ENCODE measurements at places on chromosomes 3 and 15. TPM values are rescaled to one million over a fixed set of nuclear protein-coding genes. Genes with fewer than 3 reads are reported as not detected.
A peak's percentile ranks its signal among the peaks of the same experiment; 100 is the strongest.

- H3K36me3 ChIP-seq, result no peaks in the 10 kb centered on the region
- peaks cover 21% of the 10 kb centered on the region for H3K4me1 ChIP-seq
Measured at GRCh38 chr15:66619152-66619903, 53.5 kb upstream of the LCTL start.

GRCh38 chr3:189001559-189001958, 170.2 kb upstream of the TPRG1 start:
- H3K27me3 ChIP-seq, result no peaks in the 10 kb centered on the region
- no peaks in the 10 kb centered on the region for H3K4me1 ChIP-seq
- peak; percentile 78 for DNase-seq
- H3K36me3 ChIP-seq, result no peaks in the 10 kb centered on the region
- H3K4me3 ChIP-seq, result no peak overlapping the region

- peaks cover 45% of the 10 kb centered on the region for H3K4me1 ChIP-seq
- no peaks in the 10 kb centered on the region for H3K36me3 ChIP-seq
- H3K27me3 ChIP-seq, result no peaks in the 10 kb centered on the region
- H3K27ac ChIP-seq, result no peak overlapping the region
- no peak overlapping the region for H3K4me3 ChIP-seq
Measured at GRCh38 chr15:99126131-99126588, 21.3 kb downstream of the SYNM start.

GRCh38 chr15:56524915-56525314, 60.0 kb upstream of the MNS1 start:
- H3K27ac ChIP-seq, result no peak overlapping the region
- no peaks in the 10 kb centered on the region for H3K4me1 ChIP-seq
- no peaks in the 10 kb centered on the region for H3K27me3 ChIP-seq
- H3K4me3 ChIP-seq, result no peak overlapping the region
- DNase-seq, result peak; percentile 64

- no peak for DNase-seq
- H3K27ac ChIP-seq, result no peak overlapping the region
- peaks cover 6% of the 10 kb centered on the region for H3K36me3 ChIP-seq
- H3K27me3 ChIP-seq, result no peaks in the 10 kb centered on the region
- peaks cover 13% of the 10 kb centered on the region for H3K4me1 ChIP-seq
Measured at GRCh38 chr15:68374168-68374745, 57.7 kb downstream of the ITGA11 start.

DNA sequence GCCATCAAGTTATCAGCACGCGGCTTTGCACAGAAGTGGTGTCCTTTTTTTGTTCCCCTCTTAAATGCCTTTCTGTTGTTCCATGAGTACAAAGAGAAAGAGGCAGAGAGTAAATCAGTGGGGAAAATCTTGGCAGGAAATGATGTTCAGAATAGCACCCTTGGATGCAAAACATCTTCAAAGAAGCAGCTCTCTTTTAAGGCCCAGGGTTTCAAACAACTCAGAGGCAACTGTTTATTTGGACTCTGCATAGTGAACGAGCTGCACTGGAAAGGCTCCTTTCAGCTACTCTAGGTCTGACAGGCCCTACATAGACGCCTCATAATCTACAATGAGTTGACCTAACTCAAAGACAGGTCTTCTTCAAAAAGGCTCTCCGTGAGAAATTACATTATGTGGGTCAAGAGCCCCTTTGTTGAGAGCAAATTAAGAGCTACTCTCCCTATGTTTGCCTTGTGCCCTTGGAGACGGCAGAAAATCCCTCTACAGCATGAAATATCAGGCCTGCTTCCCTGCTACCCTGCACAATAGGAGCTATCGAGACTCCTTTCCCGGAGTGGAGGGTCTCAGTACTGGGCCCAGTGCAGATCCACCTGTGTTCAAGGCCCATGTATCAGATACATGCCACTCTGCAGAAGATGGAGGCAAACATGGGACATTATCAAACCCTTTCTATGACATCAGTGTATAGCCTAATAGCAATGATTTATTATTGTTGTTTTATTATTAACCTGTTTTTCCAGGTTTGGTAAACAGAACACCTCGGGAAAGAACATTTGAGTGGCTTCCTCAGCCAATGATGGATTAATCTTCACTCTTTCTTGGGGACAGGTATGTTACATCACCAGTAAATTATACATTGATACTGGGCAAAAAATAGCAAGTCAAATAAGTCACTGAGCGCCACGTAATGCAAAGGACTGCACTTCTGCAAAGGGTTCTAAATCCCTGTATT, 53.1 kb downstream of the HEG1 start:
- H3K36me3 ChIP-seq, result peaks cover 65% of the 10 kb centered on the region
- H3K4me1 ChIP-seq, result peaks cover 12% of the 10 kb centered on the region
- no peak overlapping the region for H3K4me3 ChIP-seq

DNA sequence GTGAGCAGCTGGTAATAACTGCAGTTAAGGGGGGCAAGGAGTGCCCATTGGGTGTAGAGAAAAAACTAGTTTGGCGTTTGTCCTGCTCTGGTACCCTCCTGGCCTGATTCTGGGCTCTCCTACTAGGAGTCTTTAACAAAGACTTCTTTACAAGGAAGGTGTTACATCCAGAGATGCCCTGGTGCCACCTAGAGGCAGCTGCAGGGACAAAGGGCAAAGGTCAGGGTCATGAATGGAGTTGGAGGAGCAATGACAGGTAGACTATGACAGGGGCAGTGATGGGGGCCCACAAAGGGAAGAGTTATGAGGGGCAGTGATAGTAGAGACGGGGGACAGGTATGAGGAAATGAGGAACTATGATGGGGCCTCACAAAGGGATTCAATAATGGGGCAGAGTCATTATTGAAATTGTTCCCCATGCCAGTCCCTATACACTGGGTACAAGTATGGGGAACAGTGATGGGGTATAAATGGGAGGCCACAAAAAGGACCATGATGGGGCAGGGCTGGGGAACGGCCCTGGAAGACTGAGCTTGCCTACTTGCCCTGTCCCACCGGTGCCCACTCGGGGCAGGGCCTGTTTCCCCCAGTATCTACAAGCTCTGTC, 7.9 kb downstream of the CCDC71 start:
- H3K4me1 ChIP-seq, result no peaks in the 10 kb centered on the region
- H3K36me3 ChIP-seq, result no peaks in the 10 kb centered on the region
- H3K27ac ChIP-seq, result no peak overlapping the region

DNA sequence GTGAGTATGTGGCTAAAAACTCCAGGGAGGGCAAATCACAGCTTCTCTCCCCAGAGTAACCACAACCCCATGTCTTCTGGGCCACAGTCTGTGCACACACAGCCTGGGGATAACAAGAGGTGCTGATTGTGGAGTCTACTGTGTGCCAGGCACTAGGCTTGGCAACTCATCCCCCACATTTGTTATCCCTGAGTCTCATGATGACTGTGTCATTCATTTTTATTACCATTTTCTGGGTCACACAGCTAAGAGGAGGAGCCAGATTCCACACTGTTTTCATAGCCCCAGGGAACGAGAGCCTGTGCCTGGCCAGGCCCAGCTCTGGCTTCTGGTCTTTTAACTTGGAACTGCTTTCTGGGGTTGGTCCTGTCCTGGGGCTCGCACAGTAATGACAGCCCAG, 34.5 kb downstream of the ESYT3 start:
- H3K36me3 ChIP-seq, result no peaks in the 10 kb centered on the region
- H3K27ac ChIP-seq, result no peak overlapping the region
- H3K4me1 ChIP-seq, result no peaks in the 10 kb centered on the region
- H3K4me3 ChIP-seq, result no peak overlapping the region
- H3K27me3 ChIP-seq, result peaks cover 7% of the 10 kb centered on the region
- DNase-seq, result no peak

- no peaks in the 10 kb centered on the region for H3K27me3 ChIP-seq
- no peaks in the 10 kb centered on the region for H3K36me3 ChIP-seq
- H3K27ac ChIP-seq, result no peak overlapping the region
- no peak for DNase-seq
Measured at GRCh38 chr15:57302640-57303257, 73.6 kb upstream of the CGNL1 start.

DNA sequence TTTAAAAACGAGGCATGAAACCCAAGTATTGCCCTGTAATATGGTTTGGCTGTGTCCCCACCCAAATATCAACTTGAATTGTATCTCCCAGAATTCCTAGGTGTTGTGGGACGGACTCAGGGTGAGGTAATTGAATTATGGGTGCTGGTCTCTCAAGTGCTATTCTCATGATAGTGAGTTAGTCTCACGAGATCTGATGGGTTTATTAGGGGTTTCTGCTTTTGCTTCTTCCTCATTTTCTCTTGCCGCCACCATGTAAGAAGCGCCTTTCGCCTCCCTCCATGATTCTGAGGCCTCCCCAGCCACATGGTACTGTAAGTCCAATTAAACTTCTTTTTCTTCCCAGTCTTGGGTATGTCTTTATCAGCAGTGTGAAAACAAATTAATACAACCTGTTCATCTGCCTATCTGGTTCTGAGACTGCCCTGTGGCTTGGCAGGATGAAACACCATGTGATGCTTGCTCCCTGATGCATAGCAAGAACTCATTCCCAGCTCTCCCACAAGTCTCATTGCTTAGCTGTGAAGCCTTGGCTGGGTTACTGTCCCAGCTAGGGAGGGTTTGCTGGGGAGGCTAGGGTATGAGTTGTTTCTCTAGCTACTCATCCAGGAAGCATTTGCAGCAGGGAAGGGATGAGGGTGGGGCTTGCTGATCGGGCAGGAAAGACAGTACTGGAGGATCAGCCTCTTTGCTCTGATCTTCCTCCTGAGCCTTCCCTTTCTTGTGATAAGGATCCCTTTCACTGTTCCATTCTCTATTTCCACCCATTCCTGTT, 3.7 kb upstream of the SQOR start:
- H3K27me3 ChIP-seq, result peaks cover 2% of the 10 kb centered on the region
- peak overlapping the region; percentile 46 for H3K4me3 ChIP-seq
- H3K4me1 ChIP-seq, result peaks cover 25% of the 10 kb centered on the region
- DNase-seq, result peak; percentile 91
- peak overlapping the region; percentile 31 for H3K27ac ChIP-seq

- no peak overlapping the region for H3K4me3 ChIP-seq
- DNase-seq, result peak; percentile 68
- H3K27ac ChIP-seq, result no peak overlapping the region
- no peaks in the 10 kb centered on the region for H3K36me3 ChIP-seq
Measured at GRCh38 chr3:79414806-79415205, 353.0 kb downstream of the ROBO1 start.

- H3K27ac ChIP-seq, result peak overlapping the region; percentile 41
- peak; percentile 91 for DNase-seq
- H3K4me3 ChIP-seq, result no peak overlapping the region
- H3K36me3 ChIP-seq, result no peaks in the 10 kb centered on the region
- H3K4me1 ChIP-seq, result peaks cover 40% of the 10 kb centered on the region
Measured at GRCh38 chr15:29143909-29144635, 125.5 kb downstream of the NSMCE3 start.

GRCh38 chr15:29968099-29968894, 114.5 kb upstream of the GOLGA8J start:
- no peaks in the 10 kb centered on the region for H3K36me3 ChIP-seq
- peaks cover 28% of the 10 kb centered on the region for H3K27me3 ChIP-seq
- DNase-seq, result peak; percentile 15
- no peak overlapping the region for H3K27ac ChIP-seq
- H3K4me3 ChIP-seq, result peak overlapping the region; percentile 41

DNA sequence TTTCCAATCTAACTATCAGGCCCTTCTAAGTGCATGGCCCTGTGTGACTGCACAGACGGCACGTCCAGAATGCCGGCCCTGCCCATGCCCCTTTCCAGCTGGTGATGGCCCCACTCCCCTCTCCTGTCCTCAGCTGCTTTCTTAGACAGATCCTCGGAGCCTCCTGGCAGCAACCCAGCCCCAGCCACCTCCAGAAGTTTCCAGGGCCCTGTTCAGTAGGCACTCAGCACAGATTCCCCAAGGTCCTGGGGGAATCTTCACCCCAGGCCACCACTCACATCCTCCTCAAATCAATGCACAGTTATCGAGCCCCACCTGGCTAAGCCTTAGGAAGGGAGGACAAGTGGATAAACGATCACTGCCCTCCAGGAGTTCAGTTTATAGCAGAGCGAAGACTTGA, 1.4 kb upstream of the CRABP1 start:
- DNase-seq, result no peak
- H3K36me3 ChIP-seq, result no peaks in the 10 kb centered on the region
- H3K27me3 ChIP-seq, result peaks cover 65% of the 10 kb centered on the region
- H3K4me3 ChIP-seq, result no peak overlapping the region
- peaks cover 3% of the 10 kb centered on the region for H3K4me1 ChIP-seq
- H3K27ac ChIP-seq, result no peak overlapping the region

- peak; percentile 66 for DNase-seq
- no peaks in the 10 kb centered on the region for H3K36me3 ChIP-seq
- peaks cover 2% of the 10 kb centered on the region for H3K4me1 ChIP-seq
- H3K27ac ChIP-seq, result no peak overlapping the region
Measured at GRCh38 chr3:105806359-105806758, 62.5 kb downstream of the CBLB start.

- no peaks in the 10 kb centered on the region for H3K36me3 ChIP-seq
- DNase-seq, result no peak
- H3K4me3 ChIP-seq, result no peak overlapping the region
- H3K27ac ChIP-seq, result no peak overlapping the region
- no peaks in the 10 kb centered on the region for H3K4me1 ChIP-seq
Measured at GRCh38 chr3:64932666-64933342, 245.0 kb upstream of the ADAMTS9 start.

GRCh38 chr15:37080261-37080921, 20.0 kb downstream of the MEIS2 start:
- H3K36me3 ChIP-seq, result peaks cover 39% of the 10 kb centered on the region
- peaks cover 33% of the 10 kb centered on the region for H3K4me1 ChIP-seq
- no peaks in the 10 kb centered on the region for H3K27me3 ChIP-seq
- H3K4me3 ChIP-seq, result no peak overlapping the region
- H3K27ac ChIP-seq, result peak overlapping the region; percentile 11
- no peak for DNase-seq

DNA sequence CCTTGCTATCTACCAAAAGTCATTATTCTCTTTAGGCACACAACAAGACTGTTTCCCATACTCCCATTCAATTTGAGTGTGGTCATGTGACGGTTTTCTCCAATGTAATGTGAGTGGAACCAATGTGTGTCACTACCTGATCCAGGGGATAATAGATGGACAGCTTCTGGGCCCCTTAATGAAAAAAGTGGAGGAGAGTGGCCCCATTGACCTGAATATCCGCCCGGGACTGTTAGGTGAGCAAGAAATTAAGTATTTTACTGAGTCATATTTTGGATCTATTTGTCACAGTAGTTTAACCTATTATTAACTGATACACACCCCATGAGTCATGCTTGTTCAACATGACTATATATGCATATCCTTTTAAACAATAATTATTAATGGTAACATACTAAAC, 15.1 kb upstream of the ARID3B start:
- peak overlapping the region; percentile 58 for H3K27ac ChIP-seq
- H3K4me1 ChIP-seq, result peaks cover 27% of the 10 kb centered on the region
- no peaks in the 10 kb centered on the region for H3K36me3 ChIP-seq

The CASR gene
- total RNA-seq, result not detected

The LRRN1 gene
- total RNA-seq, result 17.4 TPM

The TMEM212 gene
- total RNA-seq, result not detected

The RPN1 gene
- 283 TPM for total RNA-seq

The BNC1 gene
- 13.7 TPM for total RNA-seq

The TF gene
- 1.3 TPM for total RNA-seq

The ARGFX gene
- not detected for total RNA-seq

The VIPR1 gene
- total RNA-seq, result not detected

The SMAD6 gene
- 2.7 TPM for total RNA-seq

The KPNA1 gene
- total RNA-seq, result 160 TPM

The C3orf70 gene
- 5.7 TPM for total RNA-seq

The ALPK3 gene
- 6.8 TPM for total RNA-seq

The ROBO2 gene
- 1.5 TPM for total RNA-seq

The CCR8 gene
- not detected for total RNA-seq

The CKMT1A gene
- 1.2 TPM for total RNA-seq

The SLC28A1 gene
- total RNA-seq, result not detected

The MST1R gene
- total RNA-seq, result 0.57 TPM

The CERS3 gene
- total RNA-seq, result not detected

The ITIH3 gene
- total RNA-seq, result 0.36 TPM

The SPTSSB gene
- 0.50 TPM for total RNA-seq

The GP5 gene
- total RNA-seq, result not detected

The ALDH1A2 gene
- 1.7 TPM for total RNA-seq
